ENCODE measurements at places on chromosomes 6 and 20.

- DNase-seq = no peak
Observed at GRCh38 chr6:89525786-89526562, 93.0 kb downstream of the ANKRD6 start.

DNA sequence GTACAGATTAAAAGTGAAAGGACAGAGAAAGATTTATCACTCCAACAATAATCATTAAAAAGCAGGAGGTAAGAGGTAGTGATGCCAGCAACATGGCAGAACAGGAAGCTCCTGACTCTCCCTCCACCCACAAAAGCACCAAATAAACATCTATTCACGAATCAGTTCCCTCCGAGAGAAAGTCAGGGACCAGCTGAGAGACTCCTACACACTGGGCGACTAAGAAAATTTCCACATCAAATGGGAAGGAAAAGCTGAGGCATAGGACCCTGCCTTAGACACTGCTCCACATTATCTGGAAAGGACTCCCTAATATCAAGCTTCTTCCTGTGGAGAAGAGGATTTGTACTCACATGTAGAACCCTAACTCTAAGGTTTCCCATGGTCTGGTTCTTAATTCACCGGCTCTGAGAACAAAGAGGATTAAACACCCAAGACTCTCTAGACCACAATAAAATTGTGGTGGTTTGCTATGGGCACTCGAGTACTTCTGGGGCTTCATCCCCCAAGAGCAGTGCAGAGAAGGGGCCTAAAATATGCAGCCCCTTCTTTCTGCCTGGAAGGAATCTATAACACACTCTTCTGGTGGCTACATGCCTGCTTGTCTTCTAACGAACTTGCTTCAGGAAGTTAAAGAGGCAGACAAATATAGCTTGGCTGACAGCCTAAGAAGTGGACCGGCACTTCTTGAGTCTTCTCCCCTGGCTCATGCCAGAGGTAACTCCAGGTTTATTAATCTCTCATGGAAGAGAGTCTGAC, 29.4 kb upstream of the ASF1A start:
- no peak for DNase-seq

- DNase-seq = no peak
Observed at GRCh38 chr6:155157101-155157500, 106.7 kb upstream of the CLDN20 start.

DNA sequence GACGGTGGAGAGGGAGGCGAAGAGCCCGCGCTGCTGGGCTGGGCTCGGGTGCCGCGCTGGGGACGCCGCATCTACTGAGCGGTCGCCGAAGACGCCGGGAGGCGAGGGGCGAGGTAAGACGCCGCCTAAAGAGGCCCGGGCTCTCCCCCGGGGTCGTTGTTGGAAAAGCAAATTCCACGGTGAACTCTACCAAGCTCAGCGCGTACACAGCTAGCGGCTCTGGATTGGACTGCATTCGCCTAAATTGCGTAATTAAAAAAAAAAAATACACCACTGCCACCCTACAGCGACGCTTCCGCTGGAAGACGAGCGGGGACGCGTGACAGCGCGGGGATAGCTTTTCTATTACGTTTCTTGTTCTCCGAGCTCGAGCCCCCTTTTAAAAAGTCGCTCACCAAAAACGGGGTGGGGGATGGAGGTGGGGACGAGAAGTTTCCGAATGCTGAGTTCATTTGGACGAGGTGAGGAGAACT, 92.0 kb upstream of the PRDM1 start:
- DNase-seq = no peak

GRCh38 chr6:166775923-166776220, 148.8 kb upstream of the RPS6KA2 start:
- DNase-seq = no peak

DNA sequence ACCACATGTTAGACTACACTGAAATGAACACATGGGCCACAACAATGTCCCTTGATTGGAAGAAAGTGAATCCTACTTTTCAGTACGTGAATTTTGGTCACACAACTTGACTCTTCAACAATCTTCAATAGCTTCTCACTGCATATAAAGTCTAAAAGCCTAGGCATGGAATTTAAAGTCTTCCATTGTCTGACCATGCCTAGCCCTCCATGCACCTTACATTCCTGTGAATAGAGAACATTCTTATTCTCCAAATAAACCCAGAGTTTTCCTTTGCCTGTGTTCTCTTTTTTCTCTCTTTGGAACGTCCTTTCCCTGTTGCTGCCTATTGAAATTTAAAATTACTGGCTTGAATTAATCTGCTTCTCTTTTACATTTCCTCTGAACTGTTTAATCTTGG, 207.5 kb downstream of the ASCC3 start:
- DNase-seq = no peak

DNA sequence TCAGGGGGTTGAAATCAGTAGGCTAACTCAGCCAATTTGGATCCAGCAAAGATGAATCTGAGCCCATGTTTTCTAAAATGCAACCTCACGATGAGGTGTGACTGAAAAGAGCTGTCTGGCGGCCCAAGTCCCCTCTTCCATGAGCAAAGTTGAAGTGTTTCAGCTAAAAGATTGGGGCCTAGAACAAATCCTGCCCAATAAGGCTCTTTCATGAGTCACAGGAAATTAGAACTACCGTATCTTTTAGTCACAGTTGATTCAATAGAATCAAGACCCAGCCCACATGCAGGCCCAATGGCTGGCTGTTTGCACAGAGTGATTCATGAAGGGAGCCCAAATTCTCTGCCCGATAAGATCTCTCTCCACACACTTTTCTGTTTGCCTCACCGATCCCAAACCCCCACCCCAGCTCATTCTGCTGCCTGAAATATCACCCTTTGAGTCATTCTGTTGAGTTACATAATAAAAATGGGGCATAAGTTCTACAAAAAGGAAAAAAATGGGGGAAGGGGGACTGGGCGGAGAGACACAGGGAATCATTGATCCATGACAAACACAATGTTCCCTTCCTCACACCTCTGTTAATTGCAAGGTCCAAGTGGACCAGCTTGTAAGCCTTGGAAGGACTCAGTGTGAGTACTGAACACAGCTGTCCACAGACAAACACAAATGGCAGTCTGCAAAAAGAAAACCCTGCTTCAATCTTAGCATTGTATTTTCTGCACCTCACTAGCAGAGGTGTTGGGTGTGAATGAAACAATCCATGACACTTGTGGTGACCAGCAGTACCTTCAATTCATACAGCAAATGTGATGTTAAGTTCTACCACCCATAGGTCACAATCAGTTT, 13.8 kb downstream of the FOXQ1 start:
- DNase-seq = no peak

Measured in NCI-H345 (cell line).